Activated naive CD8-positive, alpha-beta T cell treated with anti-CD3 and anti-CD28 coated beads for 36 hours (primary cell): ENCODE measurements at places on chromosomes 1 and 21. TPM values are rescaled to one million over a fixed set of nuclear protein-coding genes. Genes with fewer than 3 reads are reported as not detected.

- no peak for DNase-seq
Measured at GRCh38 chr1:154835531-154836324, 34.4 kb downstream of the KCNN3 start.

The CFAP74 gene
- 0.46 TPM for total RNA-seq

The MYOC gene
- total RNA-seq, result not detected

DNA sequence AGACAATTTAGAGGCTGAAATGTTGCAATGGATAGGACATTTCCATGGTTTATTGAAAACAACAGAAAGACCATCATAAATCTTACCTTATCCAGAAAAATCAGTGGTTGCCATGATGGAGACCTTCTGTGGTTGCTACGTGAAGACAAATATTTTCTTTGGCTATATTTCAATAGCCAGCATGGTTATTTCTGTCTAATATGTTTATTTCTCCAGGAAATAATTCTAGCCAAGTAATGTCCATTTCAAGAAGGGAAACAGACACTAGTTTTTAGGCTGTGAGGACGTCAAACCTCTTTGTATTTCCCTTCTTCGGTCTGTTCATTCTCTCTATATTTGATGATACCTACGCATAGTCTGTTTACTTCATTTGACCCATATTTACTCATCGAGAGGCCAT is 49.2 kb upstream of the NFASC start:
- no peak for DNase-seq

- DNase-seq, result no peak
Measured at GRCh38 chr1:48233666-48234485, 11.4 kb downstream of the SLC5A9 start.

DNA sequence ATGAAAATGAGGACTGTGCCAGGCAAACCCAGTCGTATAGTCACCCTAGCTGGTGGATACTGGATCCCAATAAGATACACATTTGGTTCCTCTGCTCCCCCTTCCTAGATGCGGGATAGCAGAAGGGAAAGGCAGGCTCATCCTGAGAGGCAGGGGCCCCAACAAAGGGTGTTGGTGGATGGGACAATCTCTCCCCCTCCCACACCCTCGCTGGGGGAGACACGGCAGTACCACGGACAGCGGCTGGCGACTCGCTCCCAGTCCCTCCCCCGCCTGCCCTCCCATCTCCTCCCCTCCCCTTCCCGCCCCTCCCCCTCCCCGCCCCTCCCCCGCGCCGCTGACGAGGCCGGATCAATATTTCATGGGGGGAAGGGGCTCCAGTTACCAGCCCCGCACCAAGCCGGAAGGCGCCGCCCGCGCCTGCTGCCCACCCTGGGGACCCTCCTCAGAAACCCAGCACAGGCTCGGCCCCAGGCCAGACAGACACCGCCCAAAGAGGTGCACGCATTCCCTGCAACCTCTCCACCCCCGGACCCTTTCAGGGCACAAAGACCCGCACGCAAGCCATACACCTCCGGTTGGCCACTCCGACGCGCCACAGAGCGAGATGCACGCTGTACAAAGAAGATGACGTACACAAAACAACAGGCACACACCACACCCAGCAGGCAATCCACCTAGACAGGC is 11.5 kb downstream of the RIMS3 start:
- no peak for DNase-seq

DNA sequence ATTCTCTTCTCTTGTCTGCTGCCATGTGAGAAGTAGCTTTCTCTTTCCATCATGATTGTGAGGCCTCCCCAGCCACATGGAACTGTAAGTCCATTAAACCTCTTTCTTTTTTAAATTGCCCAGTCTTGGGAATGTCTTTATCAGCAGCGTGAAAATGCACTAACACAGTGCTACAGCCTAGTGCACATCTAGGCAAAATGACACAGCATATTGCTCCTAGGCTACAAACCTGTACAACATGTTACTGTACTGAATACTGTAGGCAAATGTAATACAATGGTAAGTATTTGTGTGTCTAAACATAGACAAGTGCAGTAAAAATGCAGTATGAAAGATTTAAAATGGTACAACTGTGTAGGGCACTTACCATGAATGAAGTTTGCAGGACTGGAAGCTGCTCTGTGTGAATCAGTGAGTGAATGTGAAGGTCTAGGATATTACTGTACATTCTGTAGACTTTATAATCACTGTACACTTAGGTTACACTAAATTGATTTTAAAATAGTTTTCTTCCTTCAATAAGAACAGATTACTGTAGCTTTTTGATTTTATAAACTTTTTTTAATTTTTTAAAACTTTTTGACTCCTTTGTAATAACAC is 69.4 kb downstream of the RGS21 start:
- no peak for DNase-seq

- no peak for DNase-seq
Measured at GRCh38 chr1:203153989-203154821, 21.4 kb downstream of the MYBPH start.

GRCh38 chr1:55081905-55082296 is 42.6 kb downstream of the PCSK9 start:
- no peak for DNase-seq

DNA sequence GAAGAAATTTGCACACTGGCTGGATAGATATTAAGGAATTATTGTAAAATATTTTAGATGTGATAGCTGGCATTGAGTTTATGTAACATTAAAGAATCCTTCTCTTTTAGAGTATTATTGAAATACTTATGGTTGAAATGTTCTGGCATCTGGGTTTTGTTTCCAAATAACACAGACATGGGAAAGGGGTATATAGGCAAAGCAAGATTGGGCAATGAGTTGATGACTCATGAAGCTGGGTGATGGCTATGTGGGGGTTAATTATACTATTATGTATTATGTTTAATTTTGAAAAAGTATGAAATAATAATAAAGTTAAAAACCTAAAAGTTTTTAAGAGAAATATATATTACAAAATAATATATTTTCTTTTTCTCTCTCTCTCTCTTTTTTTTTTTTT is 12.5 kb upstream of the PTPN14 start:
- DNase-seq, result no peak

The HAO2 gene
- not detected for total RNA-seq

- no peak for DNase-seq
Measured at GRCh38 chr1:173255214-173255813, 48.2 kb upstream of the TNFSF4 start.

- DNase-seq, result no peak
Measured at GRCh38 chr1:222817529-222817928, 2.7 kb downstream of the DISP1 start.

DNA sequence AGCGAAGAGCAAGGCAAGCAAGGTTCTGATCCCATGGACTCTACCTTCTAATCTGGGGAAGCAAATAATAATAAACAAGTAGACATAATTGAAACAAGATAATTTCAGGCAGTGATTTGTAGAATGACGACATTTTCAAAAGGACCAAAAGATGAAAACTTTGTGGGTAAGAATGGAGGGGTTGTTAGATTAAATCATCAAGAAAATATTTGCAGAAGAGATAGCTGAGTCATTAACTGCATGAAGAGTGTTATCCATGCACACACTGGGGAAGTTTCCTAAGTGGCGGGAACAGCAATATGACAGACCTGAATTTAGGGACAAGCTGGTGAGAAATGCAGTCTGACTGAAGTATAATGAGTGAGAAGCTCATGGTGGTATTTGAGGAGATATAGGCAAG is 583.1 kb upstream of the RGS18 start:
- no peak for DNase-seq

The KCNE2 gene
- not detected for total RNA-seq

GRCh38 chr21:22754746-22755145 is 1756.5 kb downstream of the NCAM2 start:
- DNase-seq, result no peak

DNA sequence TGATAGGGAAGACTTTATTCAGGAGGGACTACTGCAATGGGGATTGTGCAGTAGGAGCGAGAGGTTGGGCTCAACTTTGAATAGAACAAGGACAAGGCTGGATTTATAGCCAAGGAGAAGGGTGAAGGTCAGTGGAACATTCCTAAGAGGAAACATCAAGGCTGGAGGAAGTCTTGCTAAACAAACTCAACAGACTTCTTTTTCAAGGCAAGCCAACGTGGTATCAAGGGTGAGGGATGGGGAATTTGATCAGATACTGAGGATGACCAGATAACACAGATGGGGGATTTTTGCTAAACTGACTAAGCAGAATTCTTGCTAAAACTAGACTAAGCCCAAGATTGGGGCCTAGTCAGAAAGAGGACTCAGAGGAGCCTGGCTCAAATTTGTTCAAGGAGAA is 107.3 kb downstream of the DUSP10 start:
- no peak for DNase-seq

GRCh38 chr1:227343727-227344551 is 25.6 kb upstream of the CDC42BPA start:
- DNase-seq, result no peak

The LCE1D gene
- total RNA-seq, result not detected

The PADI2 gene
- not detected for total RNA-seq

- DNase-seq, result no peak
Measured at GRCh38 chr1:110636149-110636935, 30.2 kb upstream of the KCNA2 start.

DNA sequence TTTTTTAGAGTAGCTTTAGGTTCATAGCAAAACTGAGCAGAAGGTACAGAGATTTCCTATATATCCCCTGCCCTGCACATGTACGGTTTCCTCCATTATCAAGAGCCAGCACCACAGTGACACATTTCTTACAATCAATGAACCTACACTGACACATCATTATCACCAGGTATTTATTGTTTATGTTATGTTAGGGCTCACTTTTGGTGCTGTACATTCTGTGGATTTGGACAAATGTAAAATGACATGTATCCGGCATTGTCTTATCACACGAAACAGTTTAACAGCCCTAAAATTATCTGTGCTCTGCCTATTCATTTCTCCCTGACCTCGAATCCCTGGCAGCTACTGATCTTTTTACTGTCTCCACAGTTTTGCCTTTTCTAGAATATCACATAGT is 93.7 kb upstream of the DPH5 start:
- no peak for DNase-seq

- DNase-seq, result no peak
Measured at GRCh38 chr1:92299477-92300150, 755 bp downstream of the RPAP2 start.

- no peak for DNase-seq
Measured at GRCh38 chr1:79859212-79859948, 852.9 kb upstream of the ADGRL4 start.

- DNase-seq, result no peak
Measured at GRCh38 chr1:5934058-5934884, 58.0 kb downstream of the NPHP4 start.

GRCh38 chr1:72101840-72102632 is 180.3 kb downstream of the NEGR1 start:
- DNase-seq, result no peak

The CNKSR1 gene
- 2.4 TPM for total RNA-seq

DNA sequence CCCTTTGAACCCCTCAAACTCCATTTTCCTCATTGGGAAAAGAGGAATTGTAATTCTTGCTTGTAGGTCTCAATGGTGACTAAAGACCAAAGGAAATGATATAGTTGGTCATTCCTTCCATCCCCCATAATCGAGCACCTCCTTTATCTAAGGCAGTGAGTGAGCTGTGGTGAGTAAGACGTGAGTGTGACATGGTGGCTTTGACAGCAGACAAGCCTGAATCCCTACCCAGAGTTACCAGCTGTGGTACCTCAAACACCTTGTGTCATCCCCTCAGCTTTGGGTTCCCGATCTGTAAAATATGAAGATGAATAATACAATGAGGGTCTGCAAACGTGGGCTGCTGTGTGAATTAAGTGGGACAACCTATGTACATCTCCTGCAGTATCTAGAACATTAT is 8.4 kb downstream of the TRAF5 start:
- no peak for DNase-seq
